Posterior cingulate gyrus (tissue), 11 donors: ENCODE measurements at places on chromosomes 13 and 19.
A peak's percentile ranks its signal among the peaks of the same experiment; 100 is the strongest.

DNA sequence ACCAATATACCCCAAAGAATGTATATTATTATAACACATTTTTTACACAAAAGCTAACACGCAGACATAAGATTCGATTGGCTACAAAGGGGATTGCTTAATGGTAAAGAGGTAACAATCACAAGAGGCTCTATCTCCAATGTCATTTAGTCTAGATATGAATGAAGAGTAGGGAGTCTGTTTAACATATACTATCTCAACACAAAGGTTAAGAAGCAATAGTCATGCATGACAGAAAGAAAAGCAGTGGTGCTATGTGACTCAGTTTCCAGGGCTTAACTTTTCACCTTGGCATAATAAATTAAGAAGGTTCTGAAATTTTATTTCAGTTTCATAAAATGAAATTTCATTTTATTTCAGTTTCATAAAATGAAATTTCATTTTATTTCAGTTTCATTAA lies 33.3 kb downstream of the UFM1 start:
- DNase-seq: no peak

DNA sequence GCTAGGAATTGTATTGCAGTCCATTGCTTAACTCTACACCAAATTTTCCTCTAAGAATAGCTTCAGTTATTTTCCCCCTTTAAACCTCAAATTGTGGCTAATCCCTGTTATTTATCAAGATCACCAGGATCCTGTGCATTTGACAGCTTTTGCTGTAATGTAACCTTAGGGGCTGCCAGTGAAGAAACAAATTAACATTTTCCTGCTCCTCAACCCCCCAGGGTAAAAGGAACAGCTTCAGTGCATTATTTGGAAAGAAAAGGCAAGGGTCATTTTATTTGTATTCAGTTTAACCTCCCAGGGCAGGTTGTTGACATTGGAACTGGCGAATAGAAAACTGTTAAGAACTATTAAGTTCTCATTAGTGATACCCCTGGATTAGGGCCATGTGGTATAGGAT lies 57.0 kb downstream of the PCDH20 start:
- no peak for DNase-seq

- DNase-seq: no peak
Observed at GRCh38 chr19:18002347-18002850, 5.6 kb upstream of the ARRDC2 start.

GRCh38 chr19:6501740-6502648 lies at the start of gene TUBB4A:
TUBB4A (minus strand) TSS chr19:6502309; CDS start chr19:6502212, 97 bp downstream.
- peak; percentile 91 for DNase-seq

DNA sequence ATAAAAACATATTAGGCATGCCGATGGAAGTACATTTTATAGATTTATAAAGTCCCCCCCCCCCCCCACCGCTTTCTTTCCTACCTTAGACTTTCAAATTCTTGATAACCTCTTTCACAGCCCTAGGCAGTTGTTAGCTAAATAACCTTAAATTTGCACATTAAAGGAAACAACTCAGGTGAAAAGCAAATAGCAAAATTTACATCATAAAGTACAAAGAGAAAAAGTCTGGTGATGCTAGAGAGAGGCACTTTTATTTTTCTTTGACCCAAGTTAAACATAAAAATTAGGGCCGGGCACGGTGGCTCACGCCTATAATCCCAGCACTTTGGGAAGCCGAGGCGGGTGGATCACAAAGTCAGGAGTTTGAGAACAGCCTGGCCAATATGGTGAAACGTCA lies 15.0 kb upstream of the UBAC2 start:
- DNase-seq: no peak

DNA sequence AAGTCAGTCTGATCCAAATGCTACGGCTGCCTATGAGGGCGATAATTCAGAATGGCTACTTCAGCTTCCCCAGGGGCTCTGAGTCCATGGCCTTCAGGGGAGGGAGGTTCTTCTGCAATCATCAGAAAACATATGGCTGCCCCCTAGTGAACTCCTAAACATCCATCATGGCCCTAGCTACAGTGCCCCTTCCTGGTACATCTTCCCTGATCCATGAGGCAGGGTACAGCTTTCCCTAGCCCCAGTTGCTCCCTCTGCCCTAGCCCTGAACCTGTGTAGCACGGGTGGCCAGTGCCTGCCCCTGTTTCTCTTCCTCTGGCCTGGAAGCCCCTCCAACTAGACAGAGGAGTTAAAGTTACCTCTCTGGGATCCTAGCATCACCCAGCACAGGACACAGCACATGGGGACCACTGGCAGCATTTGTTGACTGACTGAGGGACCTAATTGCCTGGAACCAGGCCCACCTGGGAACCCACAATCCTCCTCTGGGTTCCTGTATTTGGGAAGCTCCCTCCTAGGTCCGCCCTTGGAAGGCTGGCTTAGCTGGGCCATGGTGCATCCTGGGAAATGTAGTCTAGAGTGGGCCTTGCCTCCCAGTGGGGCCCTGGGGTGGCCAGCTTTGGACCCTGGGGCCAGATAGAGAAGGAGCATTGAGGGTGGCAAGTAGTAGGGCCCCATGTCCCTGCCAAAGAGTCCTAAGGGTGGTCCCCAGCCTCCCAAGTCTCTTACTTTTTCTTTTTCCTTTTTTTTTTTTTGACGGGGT lies 17.7 kb upstream of the SEMA6B start:
- DNase-seq: no peak

- DNase-seq: no peak
Observed at GRCh38 chr13:94656176-94656575, 54.5 kb downstream of the GPR180 start.

DNA sequence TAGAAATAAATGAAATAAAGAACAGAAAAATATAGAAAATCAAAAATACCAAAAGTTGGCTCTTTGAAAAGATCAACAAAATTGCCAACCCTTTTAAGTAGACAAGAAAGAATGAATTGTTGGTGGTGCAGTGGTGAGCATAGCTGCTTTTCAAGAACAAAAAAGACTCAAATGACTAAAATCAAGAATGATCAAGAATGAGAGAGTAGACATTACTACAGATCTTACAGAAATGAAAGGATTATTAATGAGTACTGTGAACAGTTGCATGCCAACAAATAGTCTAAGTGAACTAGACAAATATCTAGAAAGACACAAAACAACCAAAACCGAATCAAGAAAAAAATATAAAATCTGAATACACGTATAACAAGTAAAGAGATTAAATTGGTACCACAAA lies 53.9 kb downstream of the FNDC3A start:
- no peak for DNase-seq

DNA sequence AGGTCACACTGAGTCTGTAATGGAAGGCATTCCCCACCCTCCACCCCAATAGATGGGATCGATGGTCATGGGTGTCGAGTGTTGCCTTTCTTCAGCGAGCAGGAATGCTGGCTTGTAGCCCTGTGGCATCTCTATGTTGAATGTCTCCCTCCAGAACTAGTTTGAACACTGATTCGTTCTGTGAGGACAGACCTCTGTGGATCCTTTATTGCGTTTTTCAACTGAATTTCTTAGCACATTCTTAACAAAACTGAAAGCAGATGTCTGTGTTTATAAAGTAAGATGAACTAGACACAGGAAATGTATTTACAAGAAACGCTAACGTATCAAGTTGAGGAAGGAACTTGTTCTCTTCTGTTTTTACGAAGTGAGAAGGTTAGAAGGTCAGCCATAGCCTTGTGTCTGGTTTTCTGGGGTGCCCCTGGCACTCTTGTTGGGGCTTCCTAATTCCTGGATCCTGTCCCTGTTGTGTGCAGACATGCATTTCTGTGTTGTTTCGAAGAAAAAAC lies 36.8 kb upstream of the TM9SF2 start:
- no peak for DNase-seq

GRCh38 chr19:28487999-28488398 lies 725.0 kb downstream of the UQCRFS1 start:
- DNase-seq: no peak

DNA sequence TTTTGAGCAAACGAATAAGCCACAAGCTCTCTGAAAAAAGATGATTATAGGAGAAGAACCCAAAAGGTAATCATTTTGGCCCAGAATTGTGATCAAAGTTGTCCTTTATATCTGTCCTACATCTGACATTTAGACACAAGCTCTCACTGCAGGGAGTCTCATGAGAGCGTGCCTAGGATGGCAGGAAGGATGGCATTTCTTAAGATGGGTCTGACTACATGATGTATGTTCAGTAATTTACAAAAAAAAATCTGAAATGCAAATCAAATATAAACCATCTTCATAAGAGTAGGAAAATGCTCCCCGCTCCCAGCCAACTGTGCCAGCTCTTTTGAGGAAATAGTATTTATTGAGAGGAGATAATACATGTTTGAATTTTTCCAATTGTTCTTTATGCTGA lies 81.0 kb upstream of the MBNL2 start:
- no peak for DNase-seq

GRCh38 chr13:113288880-113289279 lies 8.2 kb upstream of the LAMP1 start:
- no peak for DNase-seq

DNA sequence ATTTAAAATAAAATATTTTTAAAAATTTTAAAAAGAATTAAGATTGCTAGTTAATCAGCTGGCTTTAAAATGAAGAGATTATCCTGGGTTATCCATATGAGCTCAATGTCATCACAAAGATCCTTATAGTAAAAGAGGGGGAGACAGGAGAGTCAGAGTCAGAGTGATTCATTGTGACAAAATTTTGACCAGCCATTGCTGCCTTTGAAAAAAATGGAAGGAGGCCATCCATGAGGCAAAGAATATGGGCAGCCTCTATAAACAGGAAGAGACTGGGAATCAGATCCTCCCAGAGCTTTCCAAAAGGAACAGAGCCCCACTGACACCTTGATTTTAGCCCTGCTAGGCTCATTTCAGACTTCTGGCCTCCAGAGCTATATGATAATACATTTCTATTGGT lies 9.3 kb upstream of the RUBCNL start:
- no peak for DNase-seq

DNA sequence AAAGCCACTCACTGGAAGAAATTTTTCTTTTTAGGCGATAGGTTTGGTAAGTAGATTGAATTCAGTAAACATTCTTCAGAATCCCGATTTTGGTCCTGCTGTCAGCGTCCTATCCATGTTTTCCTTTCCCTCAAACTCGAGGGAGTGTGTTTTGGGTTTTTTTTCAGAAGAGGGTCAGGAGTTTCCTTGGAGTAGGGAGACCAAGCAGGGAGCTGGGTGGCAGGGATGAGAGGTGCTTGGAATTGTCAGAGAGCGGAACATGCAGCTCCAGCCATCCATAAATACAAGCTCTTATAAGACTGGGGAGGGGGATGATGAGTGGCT lies 1.6 kb upstream of the PCDH8 start:
- DNase-seq: no peak

GRCh38 chr19:55258476-55258827 lies 365 bp downstream of the PPP6R1 start:
- peak; percentile 87 for DNase-seq

DNA sequence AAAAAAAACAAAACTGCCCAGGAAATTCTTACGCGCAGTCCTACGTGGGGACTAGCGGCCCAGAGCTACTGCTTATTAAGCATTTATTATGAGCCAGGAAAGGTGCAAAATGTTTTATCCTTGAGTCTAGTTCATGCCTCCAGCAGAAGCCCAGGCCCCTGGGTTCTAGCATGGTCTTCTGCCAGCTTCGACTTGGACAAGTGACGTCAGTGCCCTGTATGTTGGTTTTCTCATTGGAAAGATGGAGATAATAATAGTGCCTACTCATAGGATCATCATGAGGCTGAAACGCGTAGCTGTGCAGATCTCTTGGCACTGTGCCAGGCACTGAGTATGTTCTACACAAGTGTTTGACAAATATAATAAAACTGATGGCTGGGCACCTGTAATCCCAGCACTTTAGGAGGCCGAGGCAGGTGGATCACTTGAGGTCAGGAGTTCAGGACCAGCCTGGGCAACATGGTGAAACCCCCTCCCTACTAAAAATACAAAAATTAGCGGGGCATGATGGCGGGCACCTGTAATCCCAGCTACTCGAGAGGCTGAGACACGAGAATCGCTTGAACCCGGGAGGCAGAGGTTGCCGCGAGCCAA lies 12.4 kb upstream of the SULT2B1 start:
- DNase-seq: peak; percentile 21

GRCh38 chr13:35789335-35790165 lies 313.1 kb upstream of the MAB21L1 start:
- DNase-seq: no peak

GRCh38 chr13:109243311-109243951 lies 543.0 kb downstream of the IRS2 start:
- no peak for DNase-seq

DNA sequence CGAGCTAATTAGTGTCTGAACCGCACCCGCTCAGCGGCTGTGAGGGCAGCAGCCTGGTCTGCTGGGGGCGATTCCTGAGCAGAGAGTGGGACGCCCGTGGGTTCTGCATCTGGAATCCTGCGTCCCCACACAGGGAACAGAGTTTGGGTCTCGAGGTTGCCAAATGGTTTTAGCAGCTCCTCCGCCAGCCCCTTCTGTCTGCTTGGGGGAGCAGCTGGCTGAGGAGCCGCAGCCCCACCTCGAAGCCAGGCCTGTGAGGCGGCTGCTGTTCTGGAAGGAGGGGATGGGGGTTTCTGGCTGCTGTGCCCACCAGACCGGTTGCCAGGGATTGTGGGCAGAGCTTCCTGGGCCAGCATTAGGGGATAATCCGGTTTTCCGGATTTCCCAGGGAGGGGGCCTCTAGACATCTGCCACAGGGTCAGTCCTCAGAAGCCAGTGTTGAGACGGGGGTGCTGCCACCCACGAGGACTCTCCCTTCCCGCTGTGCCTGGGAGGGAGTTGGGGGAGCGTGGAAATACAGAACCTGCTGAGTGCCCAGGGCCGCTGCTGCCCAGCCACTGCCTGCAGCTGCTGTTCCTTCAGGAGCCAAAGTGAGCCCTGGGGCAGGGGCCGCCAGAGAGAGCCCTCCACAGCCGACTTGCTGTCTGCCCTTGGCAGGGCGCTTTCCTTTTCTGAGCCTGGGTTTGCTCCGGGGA lies 2.0 kb downstream of the CDC34 start:
- DNase-seq: no peak

- DNase-seq: no peak
Observed at GRCh38 chr19:7109678-7110289, 40.3 kb downstream of the ZNF557 start.

- no peak for DNase-seq
Observed at GRCh38 chr19:55340784-55341147, 1.1 kb downstream of the KMT5C start.

DNA sequence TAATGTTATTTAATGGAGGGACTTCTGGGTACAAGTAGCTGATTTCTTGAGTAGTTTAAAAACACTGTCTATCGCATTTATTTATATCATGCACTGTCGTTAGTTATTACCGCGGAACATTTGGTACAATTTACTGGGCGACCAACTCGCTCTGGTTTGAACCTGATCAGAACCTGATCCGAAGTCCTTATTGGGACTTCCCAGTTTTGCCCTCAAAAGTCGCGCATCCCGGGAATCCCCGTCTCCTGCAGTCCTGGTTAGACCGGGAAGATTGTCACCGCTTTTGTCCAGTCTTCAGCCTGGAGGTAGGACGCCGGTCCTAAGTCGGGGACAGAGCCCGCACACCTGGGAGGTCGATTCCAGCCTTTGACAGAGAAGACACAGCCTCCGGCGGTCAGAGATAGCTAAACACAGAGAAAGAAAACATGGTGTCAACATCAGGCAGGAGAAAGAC lies 694 bp downstream of the CLN5 start:
- peak; percentile 72 for DNase-seq
